ENCODE measurements at places on chromosomes 7 and 10.

DNA sequence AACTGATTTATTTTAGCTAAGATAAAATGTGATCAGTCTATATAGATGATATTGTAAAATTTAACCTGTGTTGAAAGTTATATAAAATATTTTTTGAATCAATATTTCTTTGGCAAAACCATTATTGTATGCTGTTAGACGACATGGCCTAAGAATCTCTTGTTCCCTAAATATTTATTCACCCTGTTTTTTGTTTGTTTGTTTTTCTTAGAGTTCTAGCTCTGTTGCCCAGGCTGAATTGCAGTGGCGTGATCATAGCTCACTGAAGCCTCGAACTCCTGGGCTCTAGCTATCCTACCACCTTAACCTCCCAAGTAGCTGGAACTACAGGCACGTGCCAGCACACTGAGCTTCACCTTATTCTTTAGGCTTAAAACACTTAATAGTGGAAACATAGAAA lies 410.7 kb downstream of the ARL4A start:
- no peak for DNase-seq

DNA sequence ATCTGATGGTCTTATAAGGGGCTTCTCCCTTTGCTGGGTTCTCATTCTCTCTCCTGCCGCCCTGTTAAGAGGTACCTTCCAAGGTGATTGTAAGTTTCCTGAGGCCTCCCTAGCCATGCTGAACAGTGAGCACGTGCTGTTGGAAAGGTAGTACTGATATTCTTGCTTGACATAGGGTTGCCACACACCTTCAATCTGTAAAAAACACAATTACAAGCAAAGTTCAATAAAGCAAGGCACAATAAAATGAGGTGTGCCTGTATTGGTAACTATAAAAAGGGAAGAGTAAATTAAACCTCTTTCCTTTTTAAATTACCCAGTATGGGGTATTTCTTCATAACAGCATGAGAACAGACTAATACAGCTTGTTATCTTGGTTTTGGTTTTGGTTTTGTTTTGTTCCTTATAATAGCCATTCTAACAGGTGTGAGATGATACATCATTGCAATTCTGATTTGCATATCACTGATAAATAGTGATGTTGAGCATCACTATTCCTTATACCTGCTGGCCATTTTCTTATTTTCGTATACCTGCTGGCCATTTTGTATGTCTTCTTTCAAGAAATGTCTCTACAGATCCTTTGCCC lies 164.9 kb upstream of the TRIM24 start:
- DNase-seq: no peak

GRCh38 chr7:149752646-149753045 lies 20.7 kb downstream of the ZNF467 start:
- no peak for DNase-seq

GRCh38 chr10:109912335-109913281 lies 10.7 kb downstream of the XPNPEP1 start:
- DNase-seq: no peak

DNA sequence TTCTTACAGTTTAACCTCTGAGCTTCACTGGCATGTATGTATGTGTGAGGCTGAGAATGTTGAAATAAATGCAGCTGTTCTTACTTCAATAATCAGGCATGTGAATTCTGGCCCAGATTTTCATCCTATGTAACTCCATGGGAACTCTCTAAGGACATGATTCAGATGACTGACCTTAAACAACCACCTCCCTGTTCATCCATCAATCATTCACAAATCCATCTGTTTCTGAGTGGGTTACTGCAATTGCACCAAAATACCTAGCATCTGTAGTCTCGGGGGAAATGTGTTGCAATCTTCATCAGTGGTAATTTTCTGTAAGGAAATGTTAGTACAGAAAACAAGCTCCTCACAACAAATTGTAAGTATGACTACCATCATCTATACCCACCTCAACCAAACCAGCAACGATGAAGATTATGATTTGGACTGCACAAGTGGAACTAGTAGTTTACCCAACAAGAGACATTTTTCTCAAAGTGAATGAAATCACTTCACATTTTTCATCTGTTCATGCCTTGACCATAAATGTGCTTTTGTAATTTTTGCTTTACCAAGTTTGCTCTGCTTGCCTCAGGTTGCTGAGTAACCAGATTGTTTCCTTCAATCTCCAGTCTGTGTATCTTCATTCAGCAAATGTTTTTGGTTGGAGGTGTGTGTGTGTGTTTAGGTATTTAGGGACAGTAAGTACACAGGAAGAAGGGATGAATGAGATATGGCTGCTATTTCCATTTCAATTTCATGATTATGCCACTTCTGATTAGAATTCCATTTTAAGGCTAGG lies 65.7 kb upstream of the FZD8 start:
- DNase-seq: no peak

DNA sequence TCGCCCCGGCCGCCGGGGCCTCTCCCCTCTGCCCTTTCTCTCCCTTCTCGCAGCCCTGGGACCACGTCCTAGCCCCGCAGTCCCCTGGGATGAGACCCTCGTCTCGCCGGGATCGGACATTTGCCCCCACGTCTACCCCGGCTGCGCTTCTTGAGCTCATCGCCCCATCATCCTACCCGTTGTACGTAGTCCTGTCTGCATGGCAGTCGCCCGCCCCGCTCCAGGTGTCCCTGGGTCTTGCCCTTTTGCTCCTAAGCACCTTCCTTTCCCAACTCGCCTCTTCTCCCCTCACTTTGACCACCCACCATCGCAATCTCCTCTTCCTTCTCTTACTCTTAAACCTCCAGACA lies 582 bp downstream of the TPST1 start:
- DNase-seq: no peak

DNA sequence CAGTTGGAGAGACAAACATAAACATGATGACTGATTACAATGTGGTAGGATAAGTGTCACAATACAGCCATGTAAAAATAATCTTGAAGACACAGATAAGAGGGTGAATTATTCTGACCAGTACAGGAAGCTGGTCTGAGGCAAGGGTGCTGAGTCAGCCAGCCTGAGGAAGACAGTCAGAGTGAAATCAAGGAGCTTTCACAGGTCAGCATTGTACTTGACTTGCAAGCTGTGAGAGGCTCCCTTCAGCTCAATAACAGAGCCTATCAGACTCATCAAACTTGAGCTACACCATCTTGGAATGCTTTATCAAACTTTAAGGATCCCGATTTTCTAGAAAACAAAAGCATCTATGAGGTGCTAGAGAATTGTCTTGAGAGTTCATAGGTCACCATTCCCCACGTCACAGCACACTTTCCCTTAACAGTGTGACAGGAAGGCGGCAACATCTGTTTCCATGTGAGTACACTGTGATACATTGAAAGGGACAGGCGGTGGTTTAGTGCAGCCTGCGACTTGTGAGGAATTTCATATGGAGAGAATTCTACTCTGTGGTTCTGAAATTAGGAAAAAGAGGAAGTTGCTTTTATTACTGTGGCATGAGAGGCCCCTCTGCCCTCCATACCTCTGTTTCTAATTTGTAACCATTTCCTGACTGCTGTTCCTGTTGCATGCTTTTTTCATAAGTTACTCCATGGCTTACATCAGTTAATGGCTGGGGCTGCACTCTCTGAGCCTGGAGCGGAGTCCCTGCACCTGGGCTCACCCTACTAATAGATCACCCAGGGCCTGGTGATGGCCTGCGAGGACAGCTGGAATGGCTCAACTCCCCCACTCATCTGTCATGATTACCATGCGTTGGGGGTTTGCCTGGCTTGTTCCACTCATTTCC lies 417.1 kb downstream of the SUGCT start:
- DNase-seq: peak; percentile 78

- no peak for DNase-seq
Observed at GRCh38 chr10:98101366-98101765, 33.1 kb upstream of the R3HCC1L start.

DNA sequence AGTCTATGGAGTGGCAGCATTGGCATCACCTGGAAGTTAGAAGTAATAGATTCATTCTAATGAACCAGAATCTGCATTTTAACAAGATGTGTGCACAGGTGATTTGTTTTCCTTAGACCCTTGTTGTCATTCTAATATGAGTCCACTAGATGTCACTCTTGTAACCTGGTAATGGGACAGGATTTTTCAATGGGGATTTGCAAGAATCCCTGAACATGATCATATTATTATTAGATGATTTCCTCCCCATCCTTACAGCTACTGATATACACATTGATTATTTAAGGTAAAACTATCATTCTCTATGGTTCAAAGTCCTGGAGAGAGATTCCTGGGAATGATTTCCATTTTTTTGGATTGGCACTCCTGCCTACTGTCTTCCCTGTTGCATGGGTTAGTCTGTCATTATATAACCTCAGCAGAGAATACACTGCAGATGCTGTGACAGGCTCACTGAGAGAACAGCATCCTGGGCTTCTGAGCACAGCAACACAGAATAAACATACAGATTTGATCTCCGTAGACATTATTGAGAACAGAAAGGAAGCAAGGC lies 194.9 kb downstream of the SUGCT start:
- peak; percentile 1 for DNase-seq

DNA sequence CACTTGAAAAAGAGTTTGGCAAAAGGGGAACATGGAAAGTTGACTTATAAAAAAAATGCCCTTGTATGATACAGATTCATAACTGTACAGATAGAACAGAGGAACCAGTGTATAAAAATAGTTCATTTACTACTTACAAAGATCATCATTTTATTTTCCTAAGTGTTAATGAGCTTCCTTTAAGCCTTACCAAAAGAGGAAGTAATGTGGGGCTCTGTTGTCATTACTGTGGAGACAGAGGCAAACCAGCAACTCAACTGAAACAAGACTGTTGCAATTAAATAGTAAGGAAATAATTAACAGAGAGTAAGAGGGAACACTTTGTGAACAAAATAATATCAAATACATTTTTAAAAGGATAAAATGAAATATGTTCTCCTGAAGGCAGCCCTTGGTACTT lies 526.2 kb upstream of the ADARB2 start:
- DNase-seq: no peak

DNA sequence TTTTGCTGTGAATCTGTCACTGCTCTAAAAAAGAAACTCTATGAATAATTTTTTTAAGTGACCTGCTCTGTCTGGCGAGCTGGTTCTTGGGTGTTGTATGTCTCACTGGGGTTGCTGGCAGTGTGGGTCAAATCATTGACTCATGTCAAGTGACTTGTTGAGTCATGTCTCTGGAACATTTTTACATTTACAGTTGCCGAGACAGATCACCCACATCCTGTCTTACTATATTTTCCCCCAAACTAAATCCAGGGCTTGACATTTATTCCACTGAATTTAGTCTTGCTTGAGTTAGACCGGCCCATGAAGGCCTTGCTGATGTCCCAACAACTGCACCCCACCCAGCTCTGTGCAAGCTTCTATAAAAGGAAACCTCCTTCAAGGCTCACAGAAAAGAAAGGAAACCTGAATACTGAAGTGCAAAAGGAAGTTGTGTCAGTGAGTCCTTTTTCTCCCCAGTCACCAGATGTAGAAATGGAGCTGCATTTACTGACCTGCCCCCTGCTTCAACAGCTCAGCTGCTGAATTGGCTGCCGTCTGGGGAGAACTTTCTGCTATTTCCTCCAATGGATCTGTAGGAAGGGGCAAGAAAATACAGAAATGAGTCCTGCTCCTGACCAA lies 290.3 kb downstream of the TNS3 start:
- DNase-seq: no peak

DNA sequence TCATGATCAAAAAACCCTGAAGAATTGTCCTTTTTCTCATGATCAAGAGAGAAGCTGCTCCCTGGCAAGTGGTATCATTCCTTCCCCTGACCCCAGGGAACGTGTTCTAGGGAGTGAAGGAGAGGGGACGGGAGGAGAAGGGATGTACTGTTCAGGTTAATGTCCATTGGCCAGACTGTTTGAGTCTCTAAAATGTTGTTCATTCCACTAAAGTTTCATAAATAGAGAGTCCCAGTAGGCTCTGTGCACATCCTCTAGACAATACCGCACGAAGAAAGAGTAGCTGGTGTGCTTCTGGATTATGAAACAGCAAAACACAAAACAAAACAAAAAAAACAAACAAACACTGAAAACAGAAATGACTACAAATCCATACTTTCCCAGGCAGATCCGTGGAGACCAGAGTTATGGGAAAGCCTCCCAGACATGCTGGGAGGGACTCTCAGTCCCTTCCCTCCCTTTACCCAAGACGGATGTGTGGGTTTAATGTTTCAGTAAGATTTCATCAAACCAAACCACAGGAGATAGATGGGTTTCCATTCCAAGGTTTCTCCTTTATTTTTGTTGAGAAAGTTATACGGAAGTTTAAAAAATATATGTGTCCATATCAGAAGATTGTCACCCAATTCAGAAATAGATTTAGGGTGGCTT lies 66.5 kb upstream of the TNS3 start:
- no peak for DNase-seq

GRCh38 chr7:151699147-151699927 lies 177.6 kb downstream of the PRKAG2 start:
- DNase-seq: no peak

- DNase-seq: no peak
Observed at GRCh38 chr7:27863880-27864279, 123.9 kb downstream of the TAX1BP1 start.

GRCh38 chr7:115078851-115079250 lies 157.0 kb downstream of the MDFIC start:
- no peak for DNase-seq
